ENCODE measurements at places on chromosomes 4 and X.

- DNase-seq = no peak
These were observed 1420.4 kb downstream of the RAPGEF2 start for GRCh38 chr4:160523231-160523630.

GRCh38 chrX:153305972-153306371 is 15.6 kb downstream of the PNMA6F start:
- DNase-seq = no peak

GRCh38 chr4:156792462-156793085 is 179.0 kb downstream of the PDGFC start:
- DNase-seq = no peak

DNA sequence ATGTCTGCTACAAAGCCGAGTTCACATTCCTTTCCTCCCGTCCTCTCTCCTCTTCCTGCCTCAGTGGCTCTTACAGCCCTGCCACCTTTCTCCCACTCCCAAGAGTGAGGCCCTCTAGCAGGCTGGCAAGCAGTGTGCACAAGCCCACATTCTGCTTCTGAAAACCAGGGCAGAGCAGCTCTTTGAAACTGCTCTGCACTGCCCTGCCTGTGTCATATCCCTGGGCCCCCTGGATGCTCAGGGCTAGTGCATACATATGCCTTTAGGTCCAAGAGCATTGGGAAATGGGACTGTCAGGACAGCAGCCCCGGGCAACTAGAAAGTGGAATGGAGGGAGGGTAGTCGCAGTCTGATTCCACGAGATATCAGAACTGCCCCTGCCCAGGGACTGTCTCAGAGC is 42.4 kb downstream of the CNGA2 start:
- no peak for DNase-seq

DNA sequence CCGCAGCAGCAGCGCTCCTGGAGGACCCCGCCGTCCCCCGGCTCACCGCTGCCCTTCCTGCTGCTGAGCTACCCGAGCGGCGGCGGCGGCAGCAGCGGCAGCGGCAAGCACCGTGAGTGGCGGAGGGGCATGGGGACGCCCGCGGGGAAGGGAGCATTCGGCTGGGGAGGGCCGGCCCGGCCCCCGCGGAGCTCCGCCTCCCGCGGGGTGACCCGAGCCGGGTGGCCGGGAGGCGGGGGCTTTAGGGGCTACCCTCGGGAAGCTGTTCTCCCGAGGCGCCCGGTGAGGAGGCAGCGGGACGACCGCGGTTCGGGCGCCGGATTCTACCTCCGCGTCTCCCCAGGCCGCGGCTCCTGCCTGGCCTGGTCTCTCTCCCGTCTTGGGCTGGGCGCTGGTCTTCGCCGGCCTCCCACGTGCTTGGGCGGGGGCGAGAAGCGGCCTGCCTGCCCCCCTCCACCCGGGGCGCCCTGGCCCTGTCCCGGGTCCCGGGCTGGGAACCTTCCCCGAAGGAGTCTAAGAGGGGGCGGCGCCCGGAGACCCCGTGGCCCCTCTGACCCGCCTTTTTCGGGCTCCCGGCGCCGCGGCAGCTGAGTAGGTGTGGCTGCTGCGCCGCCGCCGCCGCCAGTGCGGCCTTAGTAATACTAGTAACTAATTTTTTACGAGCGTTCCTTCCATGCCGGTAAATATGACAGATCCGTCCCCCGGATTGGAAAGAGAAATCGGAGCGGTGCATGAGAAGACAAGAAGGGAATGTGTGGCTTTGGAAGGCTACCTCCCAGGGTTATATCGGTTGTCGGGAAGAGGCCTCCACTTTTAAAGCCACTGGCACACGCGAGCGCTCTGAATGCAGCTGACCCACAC is 16.4 kb upstream of the RUFY3 start:
- DNase-seq = no peak

- DNase-seq = no peak
These were observed 35.7 kb upstream of the FMR1 start for GRCh38 chrX:147875866-147876596.

DNA sequence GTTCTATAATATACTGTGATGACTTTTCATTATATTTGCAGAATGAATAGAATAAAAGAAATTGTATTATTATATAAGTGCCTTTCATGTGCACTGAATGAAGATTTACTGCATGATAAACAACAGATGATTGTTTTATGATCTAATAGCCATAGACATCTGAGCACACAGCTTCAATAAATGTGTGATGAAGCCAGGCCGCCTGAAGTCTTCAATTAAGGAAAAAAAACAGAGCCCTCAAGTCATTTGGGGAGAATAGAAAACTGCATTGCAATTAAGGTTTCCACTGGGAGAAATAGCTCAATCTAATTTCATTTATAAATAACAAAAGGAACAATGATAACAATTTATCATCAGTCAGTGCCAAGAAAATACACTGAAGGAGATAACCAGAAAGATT is 955.2 kb downstream of the FSTL5 start:
- no peak for DNase-seq

GRCh38 chrX:71556036-71556435 is 22.2 kb upstream of the GCNA start:
- DNase-seq = no peak

DNA sequence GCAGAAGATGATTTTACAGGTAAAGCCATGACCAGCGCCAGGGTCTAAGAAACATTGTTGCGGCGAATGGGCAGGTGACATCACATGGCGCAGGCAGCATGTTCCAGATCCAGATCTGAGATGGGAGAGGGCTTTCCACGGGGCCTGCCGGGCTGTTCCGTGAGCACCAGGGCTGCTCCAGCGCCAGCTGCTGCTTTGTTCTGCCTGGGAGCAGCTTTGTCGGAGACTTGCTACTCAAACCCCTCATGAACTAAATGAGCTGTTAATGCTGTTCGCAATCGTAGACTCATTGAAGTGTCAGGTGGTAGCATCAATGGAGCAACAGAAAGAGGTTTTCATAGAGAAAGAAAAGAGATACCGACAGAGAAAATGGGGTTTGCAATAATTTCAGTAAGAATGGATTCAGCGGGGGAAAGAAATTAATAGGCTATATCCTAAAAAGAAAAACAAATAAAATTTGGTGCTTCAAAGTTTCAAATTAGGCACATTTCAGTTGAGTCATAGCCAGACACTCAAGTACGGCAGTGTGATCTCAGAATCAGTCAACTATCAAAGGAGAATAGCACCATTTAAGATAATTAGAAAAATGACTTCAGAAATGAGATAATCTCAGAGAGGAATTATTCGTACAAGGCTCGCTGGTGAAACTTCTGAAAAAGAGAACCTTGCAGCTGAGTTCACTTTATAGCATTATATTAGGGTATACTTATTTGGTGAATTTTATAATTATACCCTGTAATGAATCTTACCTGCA is 23.9 kb downstream of the SORBS2 start:
- DNase-seq = no peak

DNA sequence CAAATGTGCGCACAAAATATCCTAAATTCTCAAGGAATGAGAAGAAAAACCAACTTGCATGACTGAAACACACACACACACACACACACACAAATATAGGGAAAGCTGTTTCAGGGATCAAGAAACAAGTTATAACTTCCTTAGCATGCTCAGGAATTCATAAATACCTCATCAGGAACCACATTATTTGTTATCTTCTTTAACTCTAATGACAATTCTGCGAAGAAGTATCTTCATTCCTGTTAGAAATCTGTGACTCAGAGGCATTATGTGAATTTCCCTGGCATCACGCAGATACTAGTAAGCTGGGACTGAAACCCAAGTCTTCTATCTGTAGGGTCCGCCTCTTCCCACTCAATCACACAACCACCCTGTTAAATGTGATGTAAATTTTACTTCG is 30.3 kb downstream of the TMPRSS11A start:
- no peak for DNase-seq

GRCh38 chr4:147017081-147017480 is 71.4 kb upstream of the TTC29 start:
- DNase-seq = no peak

- DNase-seq = no peak
These were observed 1.7 kb upstream of the CCDC160 start for GRCh38 chrX:134235236-134235635.

- DNase-seq = no peak
These were observed 395.5 kb downstream of the ARHGAP24 start for GRCh38 chr4:85870298-85871083.

GRCh38 chr4:113349430-113349829 is 300.0 kb downstream of the ANK2 start:
- no peak for DNase-seq

DNA sequence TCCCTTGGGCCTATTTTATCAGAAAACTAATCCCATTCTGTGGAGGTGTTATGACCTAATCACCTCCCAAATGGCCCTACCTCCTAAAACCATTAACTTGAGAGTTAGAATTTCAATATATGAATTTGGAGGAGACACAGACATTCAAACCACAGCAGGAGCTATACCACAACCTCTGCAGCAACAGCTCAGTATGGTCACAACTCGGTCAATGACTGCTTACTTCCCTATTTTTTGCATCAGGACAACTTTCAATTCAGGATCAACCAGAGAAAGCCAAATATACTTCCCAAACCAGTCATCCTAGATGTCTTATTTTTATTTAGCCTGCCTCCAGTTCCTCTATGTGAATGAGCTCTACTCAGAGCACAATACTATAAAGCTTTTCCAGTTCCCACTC is 11.3 kb upstream of the SMARCA5 start:
- DNase-seq = no peak

DNA sequence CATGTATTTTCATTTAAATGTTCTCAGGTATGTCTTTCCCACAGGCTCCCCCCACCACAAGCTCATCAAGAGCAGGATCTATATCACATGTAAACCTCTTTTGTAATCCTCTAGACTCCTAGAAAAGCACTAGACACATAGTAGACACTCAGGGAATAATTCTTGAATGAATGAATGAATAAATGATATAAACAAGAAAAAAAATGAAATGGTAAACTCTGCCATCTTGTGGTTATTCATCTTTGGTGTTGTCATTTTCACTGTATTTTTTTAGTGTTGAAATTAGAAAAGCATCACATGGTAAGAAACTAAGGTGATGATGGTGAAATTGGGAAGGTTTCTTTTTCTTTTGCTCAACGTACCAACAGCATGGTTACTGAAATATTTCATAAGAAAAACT is 34.2 kb upstream of the C1GALT1C1 start:
- DNase-seq = no peak

- no peak for DNase-seq
These were observed 80.7 kb upstream of the PRPS1 start for GRCh38 chrX:107547621-107548020.

- no peak for DNase-seq
These were observed 223.0 kb downstream of the ARHGAP10 start for GRCh38 chr4:147954850-147955249.

GRCh38 chr4:126269106-126269505 is 954.4 kb downstream of the FAT4 start:
- no peak for DNase-seq

DNA sequence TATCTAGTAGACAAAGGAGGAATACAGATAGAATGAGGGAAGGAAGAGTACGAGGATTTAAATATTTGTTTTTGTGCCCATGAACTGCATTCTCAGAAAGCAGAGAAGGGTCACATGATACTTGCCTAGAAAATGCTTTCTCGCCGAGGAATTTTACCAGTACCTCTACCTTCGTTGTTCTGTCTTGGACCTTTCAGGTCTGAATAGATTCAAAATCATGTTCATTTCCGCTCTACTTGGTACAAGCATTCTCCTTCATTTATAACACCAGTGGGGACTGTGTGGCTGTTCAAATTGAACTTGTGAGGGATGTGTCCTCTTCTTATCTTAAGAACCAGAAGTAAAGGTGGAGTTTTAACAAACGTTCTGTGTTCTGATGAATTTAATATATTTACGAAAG is 1.9 kb downstream of the USP38 start:
- no peak for DNase-seq

DNA sequence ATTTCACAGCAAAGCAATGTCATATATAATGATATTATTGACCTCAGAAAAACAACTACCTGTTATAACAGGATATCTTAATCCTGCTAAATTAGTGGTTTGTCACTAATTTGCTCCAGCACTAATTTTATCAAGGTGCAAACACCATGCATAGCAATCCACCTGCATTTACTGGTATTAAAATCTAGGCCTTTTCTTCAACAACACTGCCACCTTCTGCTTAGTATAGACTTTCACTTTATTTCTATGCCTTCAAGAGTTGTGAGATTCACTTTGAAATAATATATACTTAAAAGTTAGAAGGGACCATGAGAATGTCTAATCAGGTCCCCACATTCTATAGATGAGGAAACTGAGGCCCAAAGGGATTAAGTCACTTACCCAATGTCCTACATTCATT is 82.1 kb upstream of the IQCM start:
- DNase-seq = no peak

GRCh38 chr4:2141762-2142451 is 82.8 kb downstream of the NAT8L start:
- DNase-seq = no peak

DNA sequence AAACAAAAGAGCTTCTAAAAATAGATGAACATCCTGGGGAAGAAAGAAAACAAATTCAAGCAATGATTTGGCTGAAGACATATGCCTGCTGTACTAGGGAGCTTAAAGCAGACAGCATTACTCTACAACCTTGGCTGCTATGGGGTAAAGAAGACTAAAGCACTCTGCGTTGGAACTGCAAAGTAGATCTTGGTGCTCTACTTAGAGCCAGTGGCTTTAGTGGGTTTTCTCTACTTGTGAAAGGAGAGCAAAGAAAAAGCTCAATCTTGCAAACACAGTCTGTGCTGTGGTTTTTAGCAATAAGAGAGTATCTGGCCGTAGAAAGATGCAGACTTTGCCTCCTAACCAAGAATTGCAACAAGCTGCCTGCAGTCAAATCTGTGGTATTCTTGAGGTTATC is 334.7 kb upstream of the NDST3 start:
- DNase-seq = no peak

GRCh38 chr4:149793459-149793858 is 22.2 kb downstream of the IQCM start:
- no peak for DNase-seq

DNA sequence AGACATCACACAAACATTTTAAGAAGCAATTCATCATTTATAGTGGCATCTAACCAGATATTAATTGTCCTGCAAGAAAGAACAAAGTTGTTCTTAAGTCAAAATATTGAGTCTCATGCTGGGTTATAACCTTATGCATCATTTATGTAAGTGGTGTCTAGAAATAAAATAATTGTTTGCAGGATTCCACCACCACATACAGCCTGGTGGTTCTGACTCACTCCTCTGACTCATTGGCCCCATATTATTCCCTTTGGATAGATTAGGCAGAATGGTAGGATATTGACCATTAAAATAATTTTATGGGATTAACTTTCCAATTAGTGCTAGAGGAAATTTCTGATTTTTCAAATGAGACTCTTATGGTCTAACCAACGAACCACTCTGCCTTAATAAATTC is 384.5 kb downstream of the GRXCR1 start:
- peak; percentile 0 for DNase-seq

GRCh38 chr4:81369886-81370285 is 101.8 kb downstream of the RASGEF1B start:
- no peak for DNase-seq

- DNase-seq = no peak
These were observed 229.6 kb upstream of the DIAPH2 start for GRCh38 chrX:96455078-96455477.

- DNase-seq = no peak
These were observed 20.8 kb upstream of the MANBA start for GRCh38 chr4:102781570-102781969.

Measured in HFF-Myc (cell line).